ENCODE measurements at places on chromosomes 7 and 10.

DNA sequence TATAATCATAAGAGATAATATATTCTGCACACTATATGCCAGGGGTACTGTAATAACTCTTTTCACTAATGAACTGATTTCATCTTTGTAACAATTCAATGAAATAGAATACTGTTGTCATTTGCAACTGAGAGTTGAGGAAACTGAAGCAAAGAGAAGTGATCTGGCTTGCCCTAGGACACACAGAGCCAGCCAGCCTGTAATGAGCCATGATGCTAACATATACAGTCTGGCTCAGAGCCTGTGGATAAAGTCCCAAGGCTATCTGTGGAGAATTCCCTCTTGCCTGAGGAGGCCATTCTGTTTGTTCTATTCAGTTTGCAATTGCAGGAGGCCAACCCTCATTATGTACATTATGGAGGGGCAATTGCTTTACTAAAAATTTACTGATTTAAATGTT is 241.3 kb downstream of the CXCL12 start:
- peak; percentile 15 for DNase-seq

- no peak for DNase-seq
Measured at GRCh38 chr7:90232430-90232829, 12.5 kb upstream of the CFAP69 start.

DNA sequence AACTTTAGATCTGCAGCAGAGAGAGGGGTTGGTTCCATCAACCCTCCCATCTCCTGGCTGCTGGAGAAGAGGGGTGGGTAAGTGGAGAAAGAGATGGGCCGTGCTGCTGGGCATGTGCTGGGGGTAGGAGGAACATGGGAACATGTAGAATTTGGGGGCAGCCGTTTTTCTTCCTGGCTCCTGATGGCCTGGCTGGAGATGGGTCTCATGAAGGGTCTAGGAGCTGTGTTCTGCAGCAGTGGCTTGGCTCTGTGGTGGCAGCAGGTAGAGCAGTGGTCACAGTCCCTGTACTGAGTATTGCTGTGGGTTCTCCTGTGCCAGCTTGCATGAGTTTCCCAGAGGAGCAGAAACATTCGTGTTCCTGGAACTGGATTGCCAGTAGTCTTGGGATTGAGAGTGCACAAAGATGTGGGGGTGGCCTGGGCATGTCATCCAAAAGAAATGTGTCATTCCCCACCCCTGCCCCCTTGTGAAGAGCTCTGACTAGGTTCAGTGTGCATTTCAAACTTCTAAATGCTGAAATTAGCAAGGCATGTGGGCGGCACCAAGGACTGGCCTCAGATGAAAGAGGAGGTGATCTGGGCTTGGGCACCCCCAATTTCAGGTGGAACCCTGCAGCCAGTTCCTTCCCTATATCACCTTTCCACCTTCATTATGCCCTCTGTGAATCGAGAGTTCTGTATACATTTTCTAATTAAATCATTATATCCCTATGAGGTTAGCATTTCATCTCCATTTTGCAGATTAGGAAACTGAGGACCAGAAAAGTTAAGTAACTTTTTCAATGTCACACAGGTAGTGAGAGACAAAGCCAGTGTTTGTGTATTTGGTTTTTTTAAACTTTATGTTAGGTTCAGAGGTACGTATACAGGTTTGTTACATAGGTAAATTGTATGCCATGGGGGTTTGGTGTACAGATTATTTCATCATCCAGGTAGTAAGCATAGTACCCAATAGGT is 2.1 kb downstream of the CHST3 start:
- no peak for DNase-seq

GRCh38 chr10:44010873-44011602 is 362.4 kb upstream of the ZNF32 start:
- no peak for DNase-seq

DNA sequence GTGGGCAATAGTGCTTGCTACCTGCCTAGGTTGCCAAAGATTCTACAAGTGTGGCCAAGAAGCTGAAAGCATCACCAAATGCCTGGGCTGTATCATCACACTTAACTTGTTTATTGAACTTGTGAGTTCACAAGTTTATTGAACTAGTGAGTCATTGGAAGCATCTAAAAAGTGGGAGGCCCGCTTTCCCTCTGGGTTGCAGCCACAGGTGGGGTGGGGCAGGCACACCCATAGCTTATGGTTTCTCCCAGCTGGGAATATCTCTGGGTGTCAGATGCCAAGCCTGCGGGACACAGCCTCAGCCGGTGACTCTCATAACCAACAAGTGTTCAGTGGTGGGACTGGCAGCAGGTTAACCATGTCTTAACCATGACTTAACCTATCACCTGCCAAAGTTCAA is 145.9 kb upstream of the FAM13C start:
- DNase-seq, result no peak

DNA sequence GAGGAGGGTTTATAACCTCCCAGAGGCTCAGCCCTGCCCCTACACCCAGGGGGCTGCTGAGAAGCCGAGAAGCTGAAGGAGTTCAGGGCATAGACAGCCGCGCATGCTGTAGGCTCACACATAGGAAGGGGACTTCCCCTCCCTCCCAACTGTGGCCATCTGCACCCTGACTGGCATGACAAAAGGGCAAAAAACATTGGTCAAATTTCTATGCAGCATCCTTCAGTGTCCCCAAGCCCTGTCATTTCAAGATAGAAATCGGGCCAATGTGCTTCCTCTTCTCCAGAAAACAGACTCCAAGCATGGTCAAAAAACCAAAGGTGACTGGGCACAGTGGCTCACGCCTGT is 55.9 kb upstream of the MYL10 start:
- no peak for DNase-seq

DNA sequence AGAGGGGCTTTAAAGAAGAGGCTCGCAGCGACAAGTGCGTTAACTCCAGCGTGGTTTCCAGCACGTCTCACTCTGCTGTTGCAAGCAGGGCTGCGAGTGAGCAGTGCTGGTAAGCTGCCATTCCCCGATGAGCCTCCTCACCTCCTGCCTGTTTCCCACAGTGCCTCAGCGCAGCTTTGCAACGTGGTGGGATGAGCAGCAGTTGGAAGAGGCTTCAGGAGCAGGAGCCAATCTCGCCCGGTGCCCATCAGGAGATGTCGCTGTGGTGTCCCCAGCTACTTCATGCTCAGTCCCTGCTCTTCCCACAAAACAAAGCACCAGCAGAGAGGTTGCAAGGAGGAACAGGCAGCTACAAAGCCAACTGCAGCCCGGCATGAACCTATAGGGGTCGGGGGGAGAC is 2.4 kb upstream of the ADARB2 start:
- peak; percentile 16 for DNase-seq

DNA sequence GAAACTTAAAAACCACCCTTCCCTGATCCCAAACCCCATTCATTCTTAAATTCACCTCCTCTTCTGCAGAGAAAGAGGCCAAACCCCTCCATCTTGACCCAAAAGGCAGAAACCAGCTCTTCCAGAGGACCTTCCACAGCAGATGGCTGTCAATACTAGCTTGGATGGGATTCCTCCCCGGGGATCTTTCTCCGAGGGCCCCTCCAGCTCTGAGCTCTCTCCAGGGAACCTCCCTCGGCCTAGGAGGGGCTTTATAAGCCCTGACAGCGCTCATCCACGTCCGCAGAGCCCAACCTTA is 5.4 kb downstream of the TNRC18 start:
- DNase-seq, result no peak

GRCh38 chr10:78035933-78036583 is 2.4 kb downstream of the RPS24 start:
- no peak for DNase-seq

GRCh38 chr7:27219821-27220220 is 19.9 kb upstream of the HOXA13 start:
- DNase-seq, result no peak

DNA sequence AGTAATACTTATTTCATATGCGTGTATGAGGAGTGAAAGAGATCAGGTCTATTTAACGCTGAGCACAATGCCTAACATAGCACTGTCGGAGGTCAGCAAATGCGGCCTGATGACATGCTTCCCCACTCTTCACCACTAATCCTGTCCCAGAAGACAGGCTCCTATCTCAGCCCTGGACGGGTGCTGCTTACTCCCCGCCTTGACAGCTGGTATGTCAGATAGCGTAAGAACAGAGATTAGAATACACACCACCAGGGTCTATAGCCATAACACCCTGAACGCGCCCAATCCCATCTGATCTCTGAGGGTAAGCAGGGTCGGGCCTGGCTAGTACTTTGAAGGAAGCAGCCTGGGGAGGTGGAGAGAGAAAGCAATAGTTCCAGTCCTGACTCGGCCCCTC is 32.3 kb upstream of the TM9SF3 start:
- DNase-seq, result no peak

GRCh38 chr7:1085910-1086421 is 1.9 kb upstream of the GPER1 start:
- no peak for DNase-seq

DNA sequence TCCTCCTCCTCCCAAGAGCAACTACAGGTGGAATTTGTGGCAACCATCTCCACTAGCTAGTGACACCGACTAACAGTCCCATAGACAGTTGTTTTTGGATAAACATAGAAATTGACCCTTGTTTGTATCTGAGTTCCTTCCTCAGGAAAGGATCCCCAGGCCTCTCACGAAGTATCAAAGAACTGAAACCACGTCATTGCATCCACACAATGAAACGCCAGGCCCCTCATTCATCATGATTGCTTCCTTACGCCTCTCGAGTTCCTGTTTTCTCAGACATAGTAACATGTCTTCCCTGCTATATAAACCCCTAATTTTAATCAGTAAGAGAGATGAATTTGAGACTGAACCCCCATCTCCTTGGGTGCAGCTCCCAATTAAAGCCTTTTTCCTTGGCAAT is 18.1 kb downstream of the SLC35G1 start:
- no peak for DNase-seq

Data from lung (tissue), 17 donors.